ENCODE measurements at places on chromosomes 7 and 10. TPM values are rescaled to one million over a fixed set of nuclear protein-coding genes. Genes with fewer than 3 reads are reported as not detected.

GRCh38 chr7:139783647-139784385 lies 6.0 kb upstream of the HIPK2 start:
- DNase-seq, result no peak

- DNase-seq, result no peak
These were observed 383.8 kb downstream of the TNS3 start for GRCh38 chr7:47198159-47198558.

Gene ZC3HAV1L
- total RNA-seq, result 14.2 TPM

- DNase-seq, result no peak
These were observed 114.0 kb downstream of the ST7 start for GRCh38 chr7:117067340-117067739.

DNA sequence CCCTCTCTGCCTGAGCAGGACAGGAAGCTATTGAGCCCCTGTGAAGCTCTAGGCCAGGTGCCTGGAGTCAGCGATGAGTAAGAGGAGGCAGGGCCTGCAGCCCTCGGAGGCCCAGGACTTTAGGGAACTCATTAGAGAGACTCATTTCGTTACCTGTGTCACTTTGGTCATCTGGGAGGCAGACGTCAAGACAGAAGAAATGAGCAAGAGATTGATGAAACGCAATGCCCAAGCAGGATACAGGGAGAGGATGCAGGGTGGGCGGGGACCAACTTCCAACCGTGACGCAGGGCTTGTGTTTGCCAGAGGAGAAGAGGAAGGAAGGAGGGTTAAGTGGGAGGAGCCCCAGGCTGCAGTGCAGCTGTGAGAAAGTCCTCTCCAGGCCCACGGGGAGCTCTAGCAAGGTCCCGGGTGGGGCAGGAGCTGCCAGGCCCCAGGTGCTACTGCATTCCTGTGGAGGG lies 26.4 kb upstream of the GNA12 start:
- peak; percentile 91 for DNase-seq

- DNase-seq, result no peak
These were observed 323.6 kb downstream of the BBS9 start for GRCh38 chr7:33452805-33453502.

- DNase-seq, result no peak
These were observed 103.0 kb downstream of the SORCS3 start for GRCh38 chr10:104744052-104744451.

GRCh38 chr10:70272925-70273316 lies 10.9 kb downstream of the NPFFR1 start:
- no peak for DNase-seq

DNA sequence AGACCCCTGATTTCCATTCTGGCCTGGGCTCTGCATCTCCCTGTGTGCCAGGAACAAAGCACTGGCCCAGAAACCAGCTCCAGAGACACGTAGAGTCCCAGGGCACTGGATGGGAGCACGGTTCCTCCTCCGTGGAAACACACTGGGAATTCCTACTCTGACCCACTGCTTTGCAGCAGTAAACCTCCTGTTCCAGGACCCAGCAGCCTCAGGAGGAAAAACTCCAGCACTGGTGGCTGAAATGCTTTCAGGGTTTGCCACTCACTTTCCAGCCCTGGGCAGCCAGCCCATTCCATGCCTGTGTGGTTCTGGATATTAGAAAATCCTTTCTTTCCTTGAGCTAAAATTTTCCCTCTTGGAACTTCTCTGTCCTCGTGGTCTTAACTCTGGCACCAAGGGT lies 58.0 kb downstream of the FAM171A1 start:
- DNase-seq, result peak; percentile 34

Data from dermis microvascular lymphatic vessel endothelial cell (primary cell).